Fibroblast of lung (primary cell): ENCODE measurements at places on chromosomes 5 and 9. TPM values are rescaled to one million over a fixed set of nuclear protein-coding genes. Genes with fewer than 3 reads are reported as not detected.

GRCh38 chr9:124214116-124214515 lies 43.6 kb upstream of the NEK6 start:
- peaks cover 4% of the 10 kb centered on the region for H3K27me3 ChIP-seq
- H3K36me3 ChIP-seq: no peaks in the 10 kb centered on the region
- no peak for DNase-seq
- no peak overlapping the region for H3K27ac ChIP-seq
- no peak overlapping the region for H3K4me3 ChIP-seq

DNA sequence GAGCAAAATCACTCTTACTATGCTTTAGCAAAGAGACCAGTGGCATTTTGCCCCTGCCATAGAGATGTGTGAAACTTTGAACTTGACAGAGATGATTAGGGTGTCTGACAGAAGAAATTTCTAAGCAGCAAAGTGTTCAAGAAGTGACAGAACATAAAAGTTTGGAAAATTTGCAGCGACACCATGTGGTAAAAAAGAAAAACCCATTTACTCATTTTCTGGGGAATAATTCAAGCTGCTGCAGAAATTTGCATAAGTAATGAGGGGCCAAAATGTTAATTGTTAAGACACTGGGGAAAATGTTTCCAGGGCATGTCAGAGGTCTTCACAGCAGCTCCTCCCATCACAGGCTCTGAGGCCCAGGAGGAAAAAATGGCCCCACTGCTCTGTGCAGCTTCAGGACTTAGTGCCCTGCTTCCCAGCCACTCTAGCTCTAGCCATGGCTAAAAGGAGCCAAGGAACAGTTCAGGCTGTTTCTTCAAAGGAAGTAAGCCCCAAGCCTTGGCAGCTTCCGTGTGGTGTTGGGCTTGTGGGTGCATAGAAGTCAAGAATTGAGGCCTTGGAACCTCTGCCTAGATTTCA lies 6.1 kb upstream of the AP3B1 start:
- no peaks in the 10 kb centered on the region for H3K4me1 ChIP-seq
- H3K36me3 ChIP-seq: no peaks in the 10 kb centered on the region
- H3K4me3 ChIP-seq: no peak overlapping the region
- no peak overlapping the region for H3K27ac ChIP-seq
- no peak for DNase-seq
- no peaks in the 10 kb centered on the region for H3K27me3 ChIP-seq

GRCh38 chr5:7094626-7095025 lies 301.3 kb upstream of the ADCY2 start:
- no peak overlapping the region for H3K27ac ChIP-seq
- no peaks in the 10 kb centered on the region for H3K27me3 ChIP-seq
- H3K4me1 ChIP-seq: no peaks in the 10 kb centered on the region
- DNase-seq: no peak

- DNase-seq: no peak
- no peaks in the 10 kb centered on the region for H3K36me3 ChIP-seq
- H3K4me3 ChIP-seq: no peak overlapping the region
- no peaks in the 10 kb centered on the region for H3K27me3 ChIP-seq
- H3K27ac ChIP-seq: no peak overlapping the region
Observed at GRCh38 chr9:6237267-6237666, 21.7 kb downstream of the IL33 start.

The PAEP gene
- not detected in 2 replicates for polyA plus RNA-seq
